Right ventricle myocardium inferior (tissue), 1 donor: ENCODE measurements at places on chromosomes 1 and 21. TPM values are rescaled to one million over a fixed set of nuclear protein-coding genes. Genes with fewer than 3 reads are reported as not detected.

DNA sequence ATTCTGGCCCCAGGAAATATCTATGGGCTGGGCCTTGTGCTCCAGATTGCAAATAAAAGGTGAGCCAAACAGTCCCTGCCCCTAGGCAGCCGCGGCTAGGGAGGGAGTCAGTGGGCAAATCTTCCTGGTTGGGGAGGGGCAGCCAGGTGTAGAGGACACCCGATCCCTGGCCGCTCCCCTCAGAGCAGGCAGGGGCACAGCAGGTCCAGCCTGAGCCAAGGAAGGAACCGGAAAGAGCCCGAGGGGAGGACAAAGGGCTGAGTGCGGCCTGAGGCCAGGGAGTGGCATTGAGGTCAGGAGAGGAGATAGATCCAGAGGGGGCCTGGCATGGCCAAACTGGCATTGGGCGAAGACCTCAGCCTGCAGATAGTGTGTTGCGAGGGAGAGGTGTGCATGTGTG, 36.6 kb upstream of the ARF1 start:
- no peak for DNase-seq

DNA sequence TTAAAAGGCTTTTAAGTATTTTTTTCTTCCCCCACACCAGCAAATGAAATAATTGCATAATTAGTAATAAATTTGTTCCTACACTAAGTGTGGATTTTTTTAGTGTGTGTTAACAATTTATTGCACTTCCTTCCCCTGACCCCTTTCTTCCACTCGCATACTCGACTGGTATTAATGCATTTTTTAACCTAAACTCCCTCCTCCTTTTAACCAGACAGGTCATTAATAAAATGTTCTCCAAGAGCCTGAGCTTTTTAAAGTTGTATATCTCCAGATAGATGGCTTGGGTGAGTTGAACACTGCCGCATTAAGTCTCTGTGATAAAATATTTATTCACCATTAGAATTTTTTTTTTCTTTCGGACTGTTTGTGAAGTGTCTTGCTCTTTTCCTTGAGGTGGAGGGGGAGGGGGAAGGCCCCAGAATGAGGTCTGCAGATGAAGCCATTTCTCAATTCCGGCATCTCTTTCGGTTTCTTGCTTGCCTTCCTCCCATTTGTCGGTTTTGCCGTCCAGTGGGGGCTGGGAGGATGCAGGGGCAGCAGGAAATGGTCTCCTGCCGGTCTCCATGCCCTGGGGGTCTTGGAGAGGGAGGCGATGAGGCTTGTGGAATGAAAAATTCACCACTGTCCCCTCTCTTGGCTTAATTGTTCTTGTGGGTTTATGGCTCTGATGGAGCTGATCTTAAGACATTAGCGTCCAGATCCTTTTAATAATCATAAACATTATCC, 64.1 kb upstream of the ACTL8 start:
- no peak for DNase-seq

CELA2A gene
- total RNA-seq, result not detected

- DNase-seq, result peak; percentile 53
These were observed 180.9 kb downstream of the PRDM16 start for GRCh38 chr1:3249631-3250501.

- DNase-seq, result no peak
These were observed 16.0 kb downstream of the DISC1 start for GRCh38 chr1:231642618-231643017.

DR1 gene
- total RNA-seq, result 37.1 TPM

GRCh38 chr1:110425612-110426152, 18.2 kb upstream of the LAMTOR5 start:
- DNase-seq, result peak; percentile 80

GRCh38 chr1:152768847-152769533, 6.0 kb upstream of the LCE1F start:
- no peak for DNase-seq

GRCh38 chr1:8004803-8005573, 21.1 kb downstream of the ERRFI1 start:
- DNase-seq, result peak; percentile 90

OR2W3 gene
- total RNA-seq, result not detected

DNA sequence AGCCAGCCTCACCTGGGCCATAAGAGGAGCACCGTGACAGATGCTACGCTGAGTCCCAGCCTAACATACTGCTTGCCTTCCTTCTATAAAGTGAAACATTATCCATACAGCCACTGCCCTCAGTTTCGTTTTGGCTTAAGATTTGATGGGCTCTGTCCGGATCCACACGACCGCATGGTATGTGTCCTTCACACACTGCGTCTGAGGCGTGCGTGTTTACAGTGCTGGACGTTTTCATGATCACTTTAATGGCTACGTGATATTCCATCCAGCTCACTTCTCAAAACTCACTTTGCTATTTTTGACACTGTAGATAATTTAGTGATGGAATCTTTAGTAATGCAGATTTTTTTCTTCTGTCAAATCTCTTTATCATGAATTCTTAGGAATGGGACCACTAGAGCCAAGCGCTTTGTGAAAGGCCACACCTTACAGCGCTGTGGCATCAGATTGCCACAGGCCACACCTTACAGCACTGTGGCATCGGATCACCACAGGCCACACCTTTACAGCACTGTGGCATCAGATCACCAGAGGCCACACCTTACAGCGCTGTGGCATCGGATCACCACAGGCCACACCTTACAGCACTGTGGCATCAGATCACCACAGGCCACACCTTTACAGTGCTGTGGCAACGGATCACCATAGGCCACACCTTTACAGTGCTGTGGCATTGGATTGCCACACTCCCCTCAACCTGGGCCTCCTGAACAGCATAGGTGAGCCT, 47.1 kb downstream of the PRDM15 start:
- DNase-seq, result no peak

ACTN2 gene
- total RNA-seq, result 2,525 TPM

RGS7 gene
- total RNA-seq, result not detected

DNA sequence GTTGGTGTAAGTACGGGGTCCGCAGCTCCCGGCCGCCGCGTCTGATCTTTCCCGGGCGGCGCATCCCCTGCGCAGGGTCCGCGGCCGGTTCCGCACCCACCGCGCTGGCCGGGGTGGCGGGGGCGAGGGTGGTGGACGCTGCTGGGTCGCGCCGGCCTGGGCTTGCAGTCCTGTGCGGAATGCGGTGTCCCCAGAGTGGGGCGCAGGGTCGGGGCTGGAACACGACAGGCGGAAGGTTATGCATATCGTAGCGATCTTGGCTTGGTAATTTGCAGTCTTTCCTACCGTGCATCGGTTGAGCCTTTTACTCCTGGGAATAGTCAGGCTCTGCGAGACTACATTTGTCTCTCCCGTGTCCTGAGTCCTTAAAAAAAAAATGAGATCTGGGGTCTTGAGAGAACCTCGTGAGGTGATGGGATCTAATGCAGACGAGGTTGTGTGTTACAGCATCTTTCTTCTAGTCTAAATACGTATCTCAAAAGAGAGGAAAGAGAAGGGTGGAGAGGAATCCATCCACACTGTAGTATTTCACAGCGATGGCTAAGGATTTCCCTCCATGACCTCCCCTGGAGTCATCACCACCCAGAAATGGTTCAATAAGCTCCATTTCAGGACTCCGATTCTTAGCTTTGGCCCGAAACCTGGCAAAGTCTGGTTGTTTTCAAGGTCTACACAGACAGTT, 572 bp downstream of the ATP1B1 start:
- DNase-seq, result no peak

CLCNKB gene
- total RNA-seq, result 2.2 TPM

FCN3 gene
- 20.7 TPM for total RNA-seq

DNA sequence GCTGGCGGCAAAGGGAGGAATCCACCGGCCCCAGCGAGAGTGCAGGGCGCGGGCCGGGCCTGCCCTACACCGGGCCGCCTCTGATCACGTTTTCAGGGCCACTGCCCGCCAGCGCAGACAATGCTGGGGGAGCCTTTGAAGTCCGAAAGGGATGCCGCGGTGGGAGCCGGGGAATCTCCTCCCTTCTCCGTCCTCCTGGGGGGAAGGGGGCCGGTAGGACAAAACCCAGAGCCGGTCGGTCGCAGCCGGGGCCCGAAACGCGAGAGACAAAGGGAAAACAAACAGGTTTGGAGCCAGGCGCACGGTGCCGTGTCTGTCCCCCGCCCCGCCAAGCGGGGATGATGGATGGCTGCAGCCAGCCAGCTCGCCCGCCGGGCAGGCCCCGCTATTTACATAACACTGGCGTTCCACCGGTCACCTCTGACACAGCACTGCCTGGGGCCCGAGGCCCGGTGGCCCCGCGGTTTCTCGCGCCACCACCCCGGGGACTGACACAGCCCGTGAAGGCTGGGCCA, 92.0 kb downstream of the CASZ1 start:
- DNase-seq, result no peak

LHX4 gene
- not detected for total RNA-seq

- no peak for DNase-seq
These were observed 7.4 kb downstream of the NBPF3 start for GRCh38 chr1:21447311-21447710.

- peak; percentile 68 for DNase-seq
These were observed 83.4 kb upstream of the KCNE2 start for GRCh38 chr21:34280389-34280795.
